ENCODE measurements at places on chromosomes 7 and 10.

- DNase-seq = no peak
Measured at GRCh38 chr10:80100861-80101695, 22.6 kb downstream of the TMEM254 start.

DNA sequence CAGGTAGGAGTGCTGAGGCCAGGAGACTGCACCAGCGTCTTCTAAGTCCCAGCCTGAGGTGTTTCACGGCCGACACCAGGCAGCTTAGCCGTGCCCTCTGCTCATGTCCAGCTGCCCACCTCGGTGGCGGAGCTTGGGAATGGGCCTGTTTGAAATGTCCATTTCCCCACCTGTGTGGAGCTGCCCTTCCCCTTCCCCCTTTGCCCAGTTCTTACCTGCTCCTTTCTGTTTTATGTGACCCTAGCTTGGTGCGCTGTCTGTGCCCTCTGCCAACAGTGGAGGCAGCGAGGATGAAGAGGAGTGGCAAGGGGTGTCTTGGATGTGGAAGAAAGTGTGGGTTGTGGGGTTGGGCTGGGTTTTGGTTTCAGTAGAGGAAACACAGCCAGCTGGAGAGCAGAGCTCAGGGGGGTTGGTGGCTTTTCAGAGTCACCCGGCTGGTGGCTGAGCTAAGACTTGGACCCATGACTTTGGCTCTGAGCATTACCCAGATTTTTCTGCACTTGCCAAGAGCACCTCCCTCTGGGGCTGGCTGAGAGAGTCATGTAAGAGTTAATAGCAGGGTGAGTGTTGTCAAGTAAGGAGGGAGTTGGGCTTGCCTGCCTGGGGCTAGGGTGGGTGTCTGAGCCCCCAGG is 37.4 kb downstream of the GBX1 start:
- no peak for DNase-seq

- no peak for DNase-seq
Measured at GRCh38 chr7:127303102-127303501, 50.4 kb upstream of the GRM8 start.

GRCh38 chr7:43454936-43455518 is 127.9 kb upstream of the STK17A start:
- DNase-seq = no peak

GRCh38 chr10:48242171-48242904 is 32.2 kb downstream of the FRMPD2 start:
- no peak for DNase-seq

- no peak for DNase-seq
Measured at GRCh38 chr7:85074-85882, 107.1 kb upstream of the FAM20C start.

DNA sequence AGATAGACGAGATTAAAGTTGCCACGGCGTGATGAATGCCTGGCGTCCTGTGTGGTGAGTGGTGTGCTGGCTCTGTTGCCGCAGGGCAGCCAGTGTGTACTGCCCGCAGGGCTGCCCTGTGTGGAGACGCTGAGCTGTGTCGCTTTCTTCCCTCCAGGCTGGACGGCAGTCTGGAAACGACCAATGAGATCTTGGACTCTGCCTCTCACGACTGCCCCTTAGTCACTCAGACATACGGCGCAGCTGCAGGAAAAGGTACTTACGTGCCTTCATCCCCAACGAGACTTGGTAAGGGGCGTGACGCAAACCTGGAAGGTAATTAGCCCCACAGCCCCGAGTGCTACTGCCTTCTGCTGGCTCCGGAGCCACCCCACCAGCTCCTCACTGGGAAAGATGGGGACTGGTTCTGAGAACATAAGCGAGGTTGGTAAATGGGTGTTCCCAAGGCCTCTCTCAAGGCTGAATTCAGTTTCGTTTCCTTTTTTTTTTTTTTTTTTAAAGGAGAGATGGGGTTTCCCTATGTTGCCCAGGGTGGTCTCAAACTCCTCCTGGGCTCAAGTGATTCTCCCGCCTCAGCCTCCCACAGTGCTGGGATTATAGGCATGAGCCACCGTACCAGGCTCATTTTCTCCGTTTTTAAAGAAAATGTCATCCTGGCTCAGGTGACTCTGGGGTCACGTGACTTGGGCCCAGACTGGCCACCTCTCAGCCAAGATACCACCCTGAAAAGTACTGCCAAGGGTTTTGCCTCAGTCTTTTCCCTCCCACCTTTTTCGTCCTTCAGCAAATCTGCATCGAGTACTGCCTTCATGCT is 39.6 kb downstream of the WIPI2 start:
- DNase-seq = no peak

DNA sequence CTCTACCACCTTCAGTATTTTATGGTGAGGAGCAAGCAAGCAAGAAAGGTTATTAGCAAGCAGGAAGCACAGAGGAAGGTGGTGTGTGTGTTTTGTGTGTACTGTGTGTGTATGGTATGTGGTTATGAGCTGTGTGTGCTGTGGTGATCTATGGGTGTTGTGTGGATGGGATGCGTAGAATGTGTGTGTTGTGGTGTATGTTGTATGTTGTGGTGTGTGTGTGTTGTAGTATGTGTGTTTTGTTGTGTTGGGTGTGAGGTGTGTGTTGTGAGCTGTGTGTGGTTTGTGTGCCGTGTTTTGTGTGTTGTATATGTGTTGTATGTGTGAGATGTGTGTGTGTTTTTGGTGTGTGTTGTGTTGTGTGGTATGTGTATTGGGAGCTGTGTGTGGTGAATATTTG is 16.8 kb upstream of the IGFBP3 start:
- DNase-seq = no peak

DNA sequence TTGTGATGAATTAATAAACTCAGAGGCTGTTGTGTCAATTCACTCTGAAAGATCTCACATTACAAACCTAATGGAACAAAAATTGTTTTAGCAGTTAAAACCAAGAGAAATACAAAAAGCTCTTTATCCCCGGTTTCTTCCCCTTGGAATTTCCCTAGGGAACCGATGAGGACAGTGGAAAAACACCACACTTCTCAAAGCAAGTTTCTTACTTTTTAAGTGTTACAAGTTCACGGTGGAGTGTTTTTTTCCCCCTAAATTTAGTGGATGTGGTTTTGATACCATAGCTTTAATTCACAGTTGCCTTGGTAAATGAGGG is 10.3 kb downstream of the BAMBI start:
- no peak for DNase-seq

DNA sequence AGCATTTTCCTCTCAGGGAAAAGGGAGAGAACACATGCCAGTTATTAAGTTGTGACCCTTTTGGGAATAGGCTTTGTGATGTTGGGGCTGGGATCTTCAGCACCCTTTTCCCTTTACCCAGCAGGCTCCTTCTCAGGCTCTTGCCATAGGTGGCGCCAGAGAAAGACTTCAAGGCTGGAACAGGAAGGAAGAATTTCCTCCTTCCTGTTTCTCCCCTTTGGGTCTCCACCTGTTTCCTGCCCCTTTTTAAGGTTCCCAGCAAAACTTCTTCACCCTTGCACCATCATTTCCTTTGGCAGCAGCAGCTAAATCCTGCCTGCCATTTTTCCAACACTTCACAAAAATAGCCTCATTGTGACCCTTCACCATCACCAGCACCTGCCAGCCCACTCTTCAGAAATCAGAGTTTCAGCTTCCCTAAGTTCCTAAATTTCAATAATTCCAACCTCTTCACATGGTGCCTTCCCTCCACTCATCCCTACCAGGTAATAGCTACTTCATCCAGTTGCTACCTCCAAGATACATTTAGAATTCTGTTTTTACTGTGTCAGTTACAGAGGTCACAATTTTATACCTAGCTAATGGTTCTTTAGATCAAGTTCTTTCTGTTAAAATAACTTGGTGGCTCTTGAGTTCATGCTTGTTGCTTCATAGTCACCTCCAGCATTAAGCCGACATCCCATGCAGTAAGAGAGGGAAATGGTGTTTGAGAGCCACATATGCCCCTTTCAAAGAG is 22.4 kb upstream of the FOXK1 start:
- DNase-seq = no peak

- DNase-seq = no peak
Measured at GRCh38 chr7:90473814-90474213, 4.4 kb downstream of the PTTG1IP2 start.

- peak; percentile 41 for DNase-seq
Measured at GRCh38 chr10:77641788-77642397, 4.3 kb upstream of the KCNMA1 start.

DNA sequence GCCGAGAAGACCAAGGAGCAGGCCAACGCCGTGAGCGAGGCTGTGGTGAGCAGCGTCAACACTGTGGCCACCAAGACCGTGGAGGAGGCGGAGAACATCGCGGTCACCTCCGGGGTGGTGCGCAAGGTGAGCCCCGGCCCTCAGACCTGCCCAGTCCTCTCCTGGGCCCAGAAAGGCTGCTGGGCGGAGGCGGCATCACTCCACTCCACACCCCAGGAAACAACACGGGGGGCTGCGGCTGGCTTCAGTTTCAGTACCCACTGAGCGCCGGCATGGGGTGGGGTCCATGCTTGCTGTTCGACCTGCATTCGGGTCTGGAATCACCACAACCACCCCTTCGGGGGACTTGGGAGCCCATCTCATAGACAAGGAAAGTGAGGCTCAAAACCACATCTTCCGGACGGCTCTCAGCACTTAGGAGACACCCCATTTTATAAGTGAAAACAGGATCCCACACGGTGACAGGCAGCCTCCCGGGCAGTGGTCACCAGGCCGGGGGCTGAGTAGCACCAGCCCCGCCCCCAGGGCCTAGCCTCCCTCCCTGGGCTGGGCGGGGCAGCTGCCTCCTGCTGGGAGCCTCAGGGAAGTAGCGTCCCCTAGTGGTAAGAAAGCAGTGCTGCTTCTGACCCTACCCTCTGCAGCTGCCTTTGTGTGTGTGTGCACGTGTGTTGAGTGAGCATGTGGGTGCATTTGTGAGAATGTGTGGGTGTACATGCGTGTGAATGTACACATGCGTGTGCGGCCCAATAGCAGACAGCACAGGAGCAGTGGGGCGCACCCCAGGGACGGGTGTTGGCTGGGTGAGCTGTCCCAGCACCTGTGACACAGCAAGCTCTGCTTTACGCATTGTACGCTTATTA is 1.8 kb downstream of the SNCG start:
- DNase-seq = no peak

GRCh38 chr7:138770904-138771303 is 26.9 kb upstream of the TMEM213 start:
- no peak for DNase-seq

DNA sequence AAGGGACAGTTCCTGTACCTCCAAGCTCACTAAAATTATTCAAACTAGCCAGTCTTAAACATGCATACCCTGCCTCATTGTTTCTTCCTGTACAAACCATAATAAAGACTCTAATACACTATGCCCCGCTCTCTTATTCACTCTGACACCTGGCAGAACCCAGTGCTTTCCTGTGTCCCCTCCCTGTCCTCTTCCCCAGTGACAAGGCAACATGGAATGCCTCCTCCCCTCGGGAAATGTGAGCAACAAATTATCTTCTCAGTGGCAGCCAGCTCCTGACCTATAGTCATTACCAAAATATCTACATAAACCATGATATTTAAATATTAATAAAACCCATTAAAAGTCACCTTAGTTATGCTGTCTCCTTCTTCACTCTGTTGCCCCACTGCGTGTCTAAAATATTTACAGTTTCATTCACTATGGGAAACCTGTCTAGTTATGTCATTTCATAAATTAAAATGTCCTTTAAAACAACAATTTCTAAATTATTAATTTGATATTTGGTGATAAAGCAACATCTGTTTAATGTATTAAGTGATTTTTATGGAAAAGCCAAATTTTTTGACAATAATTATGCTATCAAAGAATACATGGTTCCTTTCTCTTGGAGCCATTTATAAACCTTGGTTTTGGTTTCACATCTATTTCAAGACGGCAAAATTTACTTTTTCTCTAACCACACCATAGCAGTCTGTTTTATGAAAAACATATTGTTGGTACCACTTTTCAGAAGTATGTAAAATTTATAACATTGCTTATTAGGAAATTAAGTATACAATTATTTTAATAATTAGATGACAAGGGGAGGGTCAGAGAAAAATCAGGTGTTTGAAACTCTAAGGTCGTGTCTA is 1355.2 kb downstream of the XPNPEP1 start:
- DNase-seq = no peak

- DNase-seq = no peak
Measured at GRCh38 chr7:30908681-30909080, 3.0 kb upstream of the AQP1 start.

DNA sequence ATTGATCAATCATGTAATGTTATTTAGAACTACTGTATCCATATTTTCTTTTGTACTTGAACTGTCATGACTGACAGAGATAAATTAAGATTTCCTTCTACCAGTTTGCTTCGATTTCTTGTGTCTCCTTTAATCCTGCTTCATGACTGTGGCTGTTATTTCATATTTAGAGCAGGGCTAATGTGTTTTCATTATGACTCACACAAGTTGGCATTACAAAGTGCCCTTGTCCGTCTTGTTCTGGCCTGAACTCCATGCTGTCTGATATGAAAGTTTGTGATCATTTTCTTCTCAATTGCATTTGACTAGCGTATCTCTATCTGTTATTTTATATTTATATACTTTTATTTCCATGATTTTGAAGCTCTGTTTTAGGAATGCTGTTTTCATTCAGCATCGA is 344.1 kb upstream of the PRKCQ start:
- DNase-seq = no peak

GRCh38 chr7:12596225-12596790 is 25.8 kb downstream of the SCIN start:
- DNase-seq = no peak

GRCh38 chr7:132112657-132113056 is 463.6 kb downstream of the PLXNA4 start:
- no peak for DNase-seq

DNA sequence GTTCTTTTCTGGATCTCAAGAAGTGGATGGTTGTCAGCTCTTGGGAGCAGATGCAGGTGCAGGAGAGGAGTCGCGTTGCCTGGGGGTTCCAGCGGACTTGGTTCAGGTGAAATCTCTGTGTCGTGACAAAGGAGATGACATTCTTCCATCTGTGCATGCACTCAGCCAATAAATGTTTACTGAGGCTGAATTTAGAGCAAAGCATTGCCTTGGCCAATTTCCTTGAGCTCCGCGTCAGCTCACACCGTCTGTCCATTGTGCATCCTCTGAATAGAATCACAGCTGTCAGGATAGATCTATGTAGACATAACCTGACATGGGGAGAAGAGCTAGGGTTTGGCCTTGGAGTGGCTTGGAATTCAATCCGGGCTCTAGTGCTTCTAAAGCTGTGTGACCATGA is 343.7 kb downstream of the GLRX3 start:
- DNase-seq = no peak

DNA sequence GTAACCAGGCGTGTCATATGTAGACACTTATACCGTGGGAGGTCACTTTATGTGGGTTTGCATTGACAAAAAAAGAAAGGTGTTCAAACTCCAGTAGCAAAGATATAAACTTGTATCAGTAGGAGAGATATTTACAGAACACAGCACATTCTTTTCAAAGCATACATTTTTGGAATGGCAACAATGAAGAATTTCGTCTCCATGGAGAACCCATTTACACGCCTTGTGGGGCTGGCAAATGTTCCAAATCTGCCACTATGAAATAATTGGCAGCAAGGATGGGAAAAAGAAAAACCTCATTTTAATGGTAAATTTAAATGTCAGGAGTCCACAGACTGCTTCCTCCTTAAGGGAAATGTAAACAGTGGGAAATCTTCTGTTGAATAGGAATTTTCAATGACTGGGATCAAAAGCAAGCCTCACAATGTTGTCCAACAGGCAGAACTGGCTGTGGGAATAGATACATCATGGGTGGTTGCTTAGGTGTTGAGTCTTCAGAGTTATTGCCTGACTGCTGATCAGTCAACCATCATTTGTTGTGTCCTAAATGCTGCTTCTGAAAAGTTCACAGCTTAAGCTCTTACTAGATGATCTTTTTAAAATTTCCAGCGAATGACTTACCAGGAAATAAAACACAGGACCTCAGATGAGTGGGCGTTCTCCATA is 256.6 kb upstream of the SEMA3C start:
- no peak for DNase-seq

- peak; percentile 20 for DNase-seq
Measured at GRCh38 chr10:63166742-63167258, 33.7 kb downstream of the NRBF2 start.

GRCh38 chr7:101728128-101728527 is 89.3 kb upstream of the CUX1 start:
- DNase-seq = no peak

Data from HS-27A (cell line).